ENCODE measurements at places on chromosomes 6 and 20.

- no peak for DNase-seq
Measured at GRCh38 chr6:57423468-57423867, 106.0 kb downstream of the PRIM2 start.

DNA sequence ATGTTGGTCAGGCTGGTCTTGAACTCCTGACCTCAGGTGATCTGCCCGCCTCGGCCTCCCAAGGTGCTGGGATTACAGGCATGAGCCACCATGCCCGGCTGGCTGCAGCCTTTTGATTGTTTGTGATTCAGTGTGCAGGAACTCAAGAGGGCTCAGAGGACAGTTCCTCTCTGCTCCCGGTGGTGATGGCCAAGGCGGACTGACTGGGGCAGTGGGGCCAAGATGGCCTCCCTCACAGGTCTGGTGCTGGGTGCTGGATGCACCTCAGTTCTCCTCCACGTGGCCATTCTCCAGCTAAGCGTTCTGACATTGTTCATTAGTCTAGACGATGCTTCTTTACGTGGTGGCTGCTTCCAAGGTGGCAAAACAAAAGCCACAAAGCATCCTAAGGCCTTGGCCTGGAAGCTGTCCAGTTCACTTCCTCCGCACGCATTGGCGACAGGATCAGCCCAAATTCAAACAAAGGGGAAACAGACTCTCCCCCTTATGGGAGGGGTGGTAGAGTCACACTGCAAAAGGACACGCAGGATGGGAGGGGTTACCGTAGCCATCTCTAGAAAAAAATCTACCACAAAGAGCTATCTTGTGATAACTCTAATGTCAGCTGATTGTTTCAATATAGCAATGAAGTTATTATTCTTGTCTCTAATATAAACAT is 146.9 kb downstream of the FOXC1 start:
- no peak for DNase-seq

- no peak for DNase-seq
Measured at GRCh38 chr20:45781391-45781931, 10.2 kb downstream of the WFDC3 start.

- DNase-seq, result no peak
Measured at GRCh38 chr6:139542351-139542750, 167.9 kb upstream of the CITED2 start.

DNA sequence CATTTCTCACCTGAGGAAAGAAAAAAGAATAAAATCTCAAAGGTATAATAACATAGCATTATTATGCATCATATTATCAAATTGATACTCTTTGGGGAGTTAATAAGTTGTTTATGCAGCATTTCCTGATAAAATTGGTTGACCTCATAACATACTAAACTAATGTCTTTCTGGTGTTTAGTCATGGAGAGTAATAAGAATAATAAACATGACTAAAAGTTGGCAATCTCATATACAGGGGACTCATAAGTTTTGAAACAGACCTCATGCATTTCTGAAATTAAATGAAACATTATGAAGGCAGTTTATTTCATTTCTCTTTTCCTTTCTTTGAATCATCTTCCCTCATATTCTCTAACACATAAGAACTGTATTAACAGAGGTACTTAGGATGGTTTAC is 60.5 kb upstream of the PRDM1 start:
- DNase-seq, result no peak

GRCh38 chr6:103522045-103522444 is 1337.7 kb downstream of the HACE1 start:
- DNase-seq, result no peak

DNA sequence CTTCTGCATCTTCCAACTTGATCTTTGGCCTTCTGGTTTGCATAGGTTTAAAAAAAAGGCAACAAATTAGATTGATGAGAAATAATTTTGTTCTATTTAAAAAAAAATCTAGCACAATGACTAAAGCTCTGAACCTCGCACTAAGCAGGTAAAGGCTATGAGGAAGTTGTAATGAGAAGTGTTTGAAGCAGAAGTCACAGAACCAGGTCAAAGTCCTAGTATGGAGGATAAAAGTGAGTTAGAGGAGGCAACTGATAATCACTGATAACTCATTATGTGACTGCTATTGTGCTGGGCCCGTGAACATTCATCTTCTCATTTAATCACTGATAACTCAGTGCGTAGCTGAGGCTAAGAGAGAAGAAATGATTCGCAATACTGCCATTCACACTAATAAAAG is 46.1 kb upstream of the GFRAL start:
- no peak for DNase-seq

DNA sequence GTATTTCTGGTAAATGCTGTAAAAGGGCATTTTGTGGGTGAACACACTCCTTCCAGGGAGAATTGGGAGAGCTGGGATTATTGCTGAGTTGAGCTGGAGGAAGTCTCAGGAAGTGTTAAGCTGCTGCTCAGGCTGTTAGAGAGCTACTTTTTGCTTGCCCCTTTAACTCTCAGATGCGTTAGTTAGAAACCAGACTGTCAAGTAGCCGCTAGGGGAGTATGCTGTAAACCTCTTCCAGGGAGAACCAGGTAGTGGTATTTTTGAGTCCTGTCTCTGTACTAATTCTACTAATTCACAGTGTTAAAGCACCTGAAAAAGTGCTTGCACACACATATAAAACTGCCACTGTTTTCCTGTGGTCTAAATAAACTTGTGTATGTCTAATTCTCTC is 6.6 kb upstream of the GFRAL start:
- DNase-seq, result no peak

- DNase-seq, result no peak
Measured at GRCh38 chr6:136737374-136737844, 54.9 kb downstream of the MAP3K5 start.

GRCh38 chr20:3803854-3804253 is 7.7 kb downstream of the CDC25B start:
- no peak for DNase-seq

- no peak for DNase-seq
Measured at GRCh38 chr6:17015551-17016381, 86.1 kb upstream of the STMND1 start.

- DNase-seq, result no peak
Measured at GRCh38 chr20:20465252-20465651, 97.3 kb downstream of the INSM1 start.

DNA sequence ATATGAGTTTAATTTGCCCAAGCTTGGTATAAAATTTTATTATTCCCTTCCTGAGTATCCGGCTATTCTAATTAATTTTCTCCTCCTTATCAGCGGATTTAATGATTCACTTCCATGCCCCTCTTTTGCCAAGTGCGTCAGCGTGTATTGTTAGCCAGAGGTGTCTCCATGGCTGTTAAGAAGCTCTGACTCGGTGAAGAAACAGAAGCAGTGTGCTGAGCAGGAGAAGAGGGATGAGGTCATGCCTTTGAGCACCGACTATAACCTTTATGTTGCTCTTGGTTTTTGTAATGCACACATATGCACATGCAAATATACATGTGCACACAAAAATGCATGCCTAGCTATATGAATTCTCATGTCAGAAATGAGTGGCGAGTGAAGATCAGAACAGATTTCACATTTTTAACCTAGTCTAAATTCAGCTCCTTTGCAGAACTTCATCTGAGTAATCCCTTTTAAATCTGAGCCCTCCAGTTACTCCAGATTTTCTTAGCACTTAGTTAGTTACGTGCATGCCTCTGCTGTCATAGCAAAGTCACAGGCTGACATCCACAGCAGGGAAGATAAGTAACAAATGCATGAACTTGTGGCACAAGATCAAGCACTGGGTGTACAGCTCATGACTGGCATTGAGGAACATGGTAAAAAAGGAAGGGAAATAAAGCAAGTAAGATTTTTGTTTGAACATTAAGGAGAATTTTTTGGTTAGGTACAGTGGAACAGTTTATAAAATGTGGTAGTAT is 24.3 kb downstream of the HTR1E start:
- no peak for DNase-seq

DNA sequence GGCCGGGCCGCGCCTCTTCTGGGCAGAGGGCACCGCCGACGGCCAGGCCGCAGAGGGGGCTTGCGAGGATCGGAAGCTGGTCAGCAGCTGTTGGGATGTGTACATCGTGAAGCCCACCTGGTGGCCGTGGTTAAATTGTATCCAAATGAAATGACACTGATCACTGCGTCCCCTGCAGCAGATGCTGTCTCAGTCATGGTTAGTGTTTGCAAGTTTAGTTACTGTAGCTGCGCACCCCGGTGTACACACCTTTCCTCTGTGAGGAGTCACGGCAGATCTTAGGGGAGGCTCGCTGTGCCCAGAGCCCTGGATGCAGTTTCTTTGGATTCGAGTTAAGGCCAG is 653 bp downstream of the NAA20 start:
- DNase-seq, result no peak

DNA sequence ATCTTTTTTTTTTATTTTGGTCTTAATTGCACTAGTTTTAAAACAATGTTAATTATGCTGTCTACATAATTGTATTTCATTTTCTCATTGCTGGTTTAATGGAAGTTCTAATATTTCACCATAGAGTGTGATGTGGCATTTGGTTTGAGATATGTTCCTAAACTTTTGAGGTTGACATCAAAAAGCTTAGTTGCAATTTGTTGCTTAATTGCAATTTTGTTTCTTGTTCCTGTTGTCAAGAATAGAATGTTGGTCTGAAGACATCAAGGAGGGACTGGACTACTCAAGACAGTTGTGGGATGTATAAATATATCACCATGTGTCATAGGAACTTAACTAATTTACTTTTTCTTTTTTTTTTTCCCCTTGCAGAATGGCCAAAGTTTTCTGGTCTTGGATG is 12.5 kb downstream of the HSF2 start:
- DNase-seq, result no peak

DNA sequence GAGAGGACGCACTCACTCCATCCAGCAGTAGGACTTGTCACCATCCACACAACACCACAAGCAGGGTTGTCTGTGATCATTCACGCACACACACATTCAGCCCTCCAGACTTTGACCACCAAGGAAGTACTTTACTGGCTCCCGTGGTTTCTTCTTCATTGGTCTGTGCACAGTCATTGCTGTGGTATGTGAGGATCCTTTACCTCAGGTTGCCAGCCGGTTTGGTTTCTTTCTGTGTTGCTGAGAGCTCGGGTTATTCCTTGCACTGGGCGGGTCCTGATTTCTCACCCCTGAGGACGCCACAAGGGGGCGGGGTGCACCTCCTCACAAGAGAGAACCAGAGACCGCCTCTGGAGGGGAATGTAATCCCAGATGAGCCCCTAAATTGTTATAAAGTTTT is 11.2 kb downstream of the SLC35A1 start:
- no peak for DNase-seq

DNA sequence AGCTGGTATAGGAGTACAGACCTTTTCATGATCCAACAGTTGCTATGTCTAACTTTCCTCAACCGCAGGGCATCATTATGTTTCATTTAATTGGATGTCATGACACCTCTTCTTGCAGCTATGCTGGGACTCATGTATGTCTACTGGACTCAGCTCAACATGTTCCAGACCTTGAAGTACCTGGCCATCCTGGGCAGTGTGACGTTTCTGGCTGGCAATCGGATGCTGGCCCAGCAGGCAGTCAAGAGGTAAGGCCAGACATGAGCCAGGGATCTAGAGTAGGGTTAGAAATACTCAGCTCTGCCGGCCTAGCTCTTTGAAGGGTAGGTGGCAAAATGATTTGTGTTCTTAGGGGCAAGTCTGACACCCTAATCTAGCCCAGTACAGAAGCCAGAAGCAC is 25.2 kb downstream of the GHRH start:
- DNase-seq, result no peak

- DNase-seq, result no peak
Measured at GRCh38 chr6:36099869-36100483, 30.3 kb upstream of the MAPK13 start.

DNA sequence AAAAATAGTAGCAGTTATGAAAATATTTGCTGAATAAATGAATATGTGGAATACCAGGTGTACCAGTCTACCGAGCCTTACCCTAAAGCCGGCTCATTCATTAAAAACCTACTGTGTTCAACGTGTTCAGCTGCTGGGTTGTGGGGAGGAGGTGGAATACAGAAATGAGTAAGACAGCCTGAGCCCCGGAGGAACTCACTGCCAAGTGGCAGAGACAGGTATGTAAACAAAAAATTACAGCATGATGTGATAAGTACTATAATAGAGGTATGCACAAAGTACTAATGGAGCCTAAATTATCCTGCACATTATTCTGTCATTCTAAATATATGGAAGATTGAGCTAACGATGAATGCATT is 6.8 kb upstream of the ADTRP start:
- no peak for DNase-seq

DNA sequence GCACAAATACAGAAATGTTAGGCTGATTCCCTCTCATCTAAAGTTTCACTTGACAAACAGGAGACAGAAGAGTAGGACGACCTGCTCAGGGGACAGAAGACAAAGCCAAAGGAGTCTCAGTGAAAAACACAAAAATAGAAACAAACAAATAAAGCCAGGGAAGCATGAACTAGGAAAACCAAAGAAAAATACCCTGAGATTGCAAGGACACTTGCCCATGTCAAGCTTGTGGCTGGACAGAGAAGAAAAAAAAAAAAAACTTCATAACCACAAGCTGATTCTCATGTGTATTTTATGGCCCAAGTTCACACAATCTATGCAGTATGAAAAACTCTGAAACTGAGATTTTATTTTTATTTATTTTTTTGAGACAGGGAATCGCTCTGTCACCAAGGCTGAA is 85.6 kb upstream of the BEND6 start:
- DNase-seq, result no peak

- DNase-seq, result no peak
Measured at GRCh38 chr6:149248693-149249369, 68.7 kb upstream of the TAB2 start.

GRCh38 chr6:1679031-1679687 is 69.4 kb downstream of the FOXC1 start:
- DNase-seq, result no peak

- no peak for DNase-seq
Measured at GRCh38 chr6:164108092-164108491, 693.6 kb downstream of the QKI start.

GRCh38 chr6:45031601-45032000 is 296.5 kb upstream of the RUNX2 start:
- no peak for DNase-seq

DNA sequence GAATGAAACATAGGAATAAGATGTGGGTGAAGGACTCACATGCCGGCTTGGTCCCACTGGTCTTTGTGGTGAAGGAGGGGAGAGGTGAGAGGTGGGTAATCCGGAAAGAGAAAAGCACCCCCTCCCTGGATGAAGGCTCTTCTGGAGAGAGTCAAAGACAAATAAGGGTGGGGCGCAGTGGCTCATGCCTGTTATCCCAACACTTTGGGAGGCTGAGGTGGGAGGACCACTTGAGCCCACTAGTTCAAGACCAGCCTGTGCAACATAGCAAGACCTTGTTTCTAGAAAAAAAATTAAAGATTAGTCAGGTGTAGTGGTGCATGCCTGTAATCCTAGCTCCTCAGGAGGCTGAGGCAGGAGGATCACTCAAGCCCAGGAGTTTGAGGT is 3.1 kb downstream of the LTB start:
- DNase-seq, result no peak

GRCh38 chr6:153123801-153124200 is 7.3 kb downstream of the RGS17 start:
- no peak for DNase-seq

GRCh38 chr6:100230953-100231316 is 233.8 kb downstream of the SIM1 start:
- no peak for DNase-seq

- DNase-seq, result no peak
Measured at GRCh38 chr6:159107451-159108260, 61.5 kb upstream of the FNDC1 start.

GRCh38 chr6:79455446-79455845 is 81.8 kb downstream of the LCA5 start:
- no peak for DNase-seq

GRCh38 chr6:79261666-79262065 is 27.2 kb upstream of the HMGN3 start:
- no peak for DNase-seq
